ENCODE measurements at places on chromosomes 1 and 21.
A peak's percentile ranks its signal among the peaks of the same experiment; 100 is the strongest.

DNA sequence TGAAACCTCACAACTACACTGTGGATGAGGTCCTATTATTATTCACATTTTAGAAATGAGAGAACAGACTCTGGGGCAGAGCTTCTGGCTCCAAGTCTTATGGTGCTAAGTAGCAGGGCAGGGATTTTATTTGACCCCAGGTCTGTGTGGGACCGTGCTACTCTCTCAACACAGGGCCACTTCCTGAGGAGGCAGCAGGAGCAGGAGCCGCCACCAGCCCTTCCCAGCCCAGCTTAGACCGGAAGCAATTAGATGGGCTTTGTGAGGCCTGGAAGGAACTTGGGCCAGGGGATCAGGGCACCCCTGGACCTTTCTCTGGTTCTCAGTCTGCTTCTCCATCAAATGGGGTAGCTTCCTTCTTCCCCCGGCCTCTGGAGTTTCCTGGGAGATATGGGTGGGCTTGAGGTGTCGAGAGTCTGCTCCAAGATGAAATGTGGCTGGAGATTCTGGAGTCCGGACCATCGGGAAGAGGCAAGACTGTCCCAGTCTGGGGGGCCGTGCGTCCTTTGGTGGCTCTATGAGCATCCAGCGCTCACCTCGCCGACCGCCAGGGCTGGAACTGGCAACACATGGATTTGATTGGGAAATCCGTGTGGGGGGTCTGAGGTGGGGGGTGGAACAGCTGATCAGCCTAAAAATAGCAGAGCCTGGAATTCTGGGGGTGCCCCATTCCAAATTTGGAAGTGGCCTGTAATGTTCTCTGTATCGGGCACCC lies 136.8 kb downstream of the FOXD2 start:
- no peak for DNase-seq

GRCh38 chr21:42702720-42703119 lies 49.3 kb downstream of the PDE9A start:
- DNase-seq = no peak

DNA sequence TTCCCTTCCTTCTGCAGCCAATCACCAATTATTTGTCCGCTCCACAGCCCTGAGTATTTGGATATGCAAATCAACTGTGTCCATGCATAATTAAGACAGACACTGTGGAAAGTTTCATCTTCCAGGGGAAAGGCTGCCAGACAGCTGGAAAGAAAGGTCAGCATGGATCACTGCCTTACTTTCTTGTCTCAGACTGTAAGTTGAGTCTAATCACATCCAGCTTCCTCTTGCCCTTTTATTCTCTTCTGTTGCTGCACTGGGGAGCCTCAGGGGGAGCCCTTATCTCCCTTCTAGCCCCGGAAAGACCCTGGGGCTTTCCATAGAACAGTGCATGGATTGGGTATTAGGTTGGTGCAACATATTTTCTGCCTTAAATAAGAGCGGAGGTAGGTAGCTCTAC lies 182.9 kb downstream of the OMA1 start:
- no peak for DNase-seq

DNA sequence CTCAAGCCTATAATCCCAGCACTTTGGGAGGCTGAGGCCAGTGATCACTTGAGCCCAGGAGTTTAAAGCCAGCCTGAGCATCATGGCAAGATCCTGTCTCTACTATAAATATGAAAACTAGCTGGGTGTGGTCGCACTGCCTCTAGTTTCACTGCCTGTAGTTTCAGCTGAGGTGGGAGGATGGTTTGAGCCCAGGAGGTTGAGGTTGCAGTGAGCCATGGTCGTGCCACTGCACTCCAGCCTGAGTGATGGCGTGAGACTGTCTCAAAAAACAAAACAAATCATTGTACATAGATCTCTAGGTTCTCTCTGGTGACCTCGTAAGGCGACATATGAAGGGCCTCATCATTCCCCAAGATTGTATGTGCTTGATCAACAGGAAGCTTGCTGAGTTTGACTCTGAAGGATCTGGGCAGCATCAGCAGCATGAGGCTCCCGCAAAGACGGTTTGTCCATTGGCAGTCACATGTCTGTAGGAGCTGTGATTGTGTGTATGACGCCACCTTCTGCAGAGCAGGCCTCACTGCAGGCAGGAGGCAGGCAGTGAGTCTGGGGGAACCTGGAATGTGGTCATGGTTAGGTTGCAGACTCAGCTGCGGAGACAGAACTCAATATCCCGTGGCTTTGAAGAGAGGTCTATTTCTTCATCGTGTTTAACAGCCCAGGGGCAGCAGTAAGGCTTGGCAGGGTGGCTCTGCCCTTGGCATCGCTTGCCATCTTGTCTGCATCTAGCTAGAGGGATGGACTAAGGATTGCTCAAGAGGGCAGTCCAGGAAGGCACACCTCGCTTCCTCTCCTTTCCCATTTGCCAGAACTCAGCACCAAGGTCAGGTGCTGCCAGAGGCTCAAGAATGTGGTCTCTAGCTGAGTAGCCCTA lies 14.0 kb downstream of the ATP5PO start:
- no peak for DNase-seq

DNA sequence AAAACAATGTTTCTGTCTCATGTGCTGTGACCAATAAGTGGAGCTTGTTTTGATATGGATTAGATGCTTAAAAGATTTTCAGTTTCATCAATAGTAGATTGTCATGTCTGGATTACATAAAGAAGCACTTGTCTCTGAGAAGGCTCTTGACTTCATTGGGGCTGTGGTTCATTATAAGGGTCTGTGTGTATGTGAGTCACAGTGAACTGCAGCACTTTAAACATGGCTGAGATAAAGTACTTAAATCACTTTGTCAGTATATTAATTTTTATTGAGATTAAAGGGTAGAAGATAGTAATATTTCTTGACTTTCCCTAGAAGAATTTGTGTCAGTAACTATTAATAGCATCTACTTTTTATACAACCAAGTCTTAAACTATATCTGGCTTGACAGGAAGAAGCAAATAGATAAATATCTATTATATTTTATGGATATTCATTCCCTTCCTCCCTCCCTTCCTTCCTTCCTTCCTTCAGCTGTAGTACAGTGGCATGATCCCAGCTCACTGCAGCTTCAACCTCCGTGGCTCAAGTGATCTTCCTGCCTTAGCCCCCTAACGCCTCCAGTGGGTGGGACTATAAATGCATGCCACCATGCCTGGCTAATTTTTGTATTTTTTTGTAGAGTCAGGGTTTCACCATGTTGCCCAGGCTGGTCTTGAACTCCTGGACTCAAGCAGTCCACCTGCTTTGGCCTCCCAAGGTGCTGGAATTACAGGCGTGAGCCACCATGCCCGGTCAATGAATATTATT lies 48.8 kb downstream of the ZFYVE9 start:
- DNase-seq = no peak

DNA sequence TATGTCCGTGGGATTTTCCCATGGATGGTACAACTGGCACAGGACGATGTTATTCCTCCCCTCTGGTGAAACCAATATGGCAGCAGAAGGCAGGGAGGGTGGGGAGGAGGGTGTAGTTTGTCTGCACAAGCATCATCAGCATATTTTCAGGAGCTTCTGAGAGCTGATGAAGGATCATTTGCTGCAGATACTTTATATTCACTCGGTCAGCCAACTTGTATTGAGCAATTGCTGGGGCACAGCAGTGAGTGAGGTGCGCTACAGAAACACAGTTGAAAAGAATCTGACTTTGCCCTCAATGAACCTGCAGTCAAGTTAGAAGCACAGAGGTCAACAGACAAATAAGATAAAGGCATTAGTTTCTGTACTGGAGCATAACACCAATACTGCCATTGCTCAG lies 13.0 kb downstream of the PKP1 start:
- no peak for DNase-seq

DNA sequence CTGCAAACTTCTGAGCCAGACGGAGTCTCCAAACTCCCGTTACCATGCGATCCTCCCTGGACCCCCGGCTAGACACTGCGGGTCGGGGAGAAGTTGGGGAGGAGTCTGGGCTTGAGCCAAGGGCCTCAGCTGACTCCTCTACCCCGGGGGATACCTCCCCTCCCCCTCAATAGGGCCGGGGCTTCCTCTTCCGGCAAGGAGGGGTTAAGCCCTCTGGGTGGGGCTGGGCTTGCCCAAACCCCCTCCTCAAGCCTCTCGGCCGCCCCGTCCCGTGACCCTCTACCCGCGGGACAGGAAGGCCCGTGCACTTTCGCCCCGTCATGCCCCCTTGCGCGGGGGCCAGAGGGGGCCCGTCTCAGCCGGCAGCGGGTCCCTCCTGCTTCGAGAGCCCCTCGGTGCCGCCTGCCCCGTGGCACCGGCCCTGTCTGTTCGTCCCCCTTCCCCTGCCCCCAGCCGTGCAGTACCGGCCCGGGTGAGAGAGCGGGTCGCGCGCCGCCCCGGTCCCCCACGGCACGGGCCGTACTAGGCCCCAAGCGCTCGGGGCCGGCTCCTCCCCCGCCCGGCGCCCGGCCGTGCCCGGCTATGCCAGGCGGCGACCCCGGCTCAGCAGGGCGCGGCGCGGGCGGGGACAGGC lies 652 bp downstream of the ARL8A start:
- DNase-seq = no peak

DNA sequence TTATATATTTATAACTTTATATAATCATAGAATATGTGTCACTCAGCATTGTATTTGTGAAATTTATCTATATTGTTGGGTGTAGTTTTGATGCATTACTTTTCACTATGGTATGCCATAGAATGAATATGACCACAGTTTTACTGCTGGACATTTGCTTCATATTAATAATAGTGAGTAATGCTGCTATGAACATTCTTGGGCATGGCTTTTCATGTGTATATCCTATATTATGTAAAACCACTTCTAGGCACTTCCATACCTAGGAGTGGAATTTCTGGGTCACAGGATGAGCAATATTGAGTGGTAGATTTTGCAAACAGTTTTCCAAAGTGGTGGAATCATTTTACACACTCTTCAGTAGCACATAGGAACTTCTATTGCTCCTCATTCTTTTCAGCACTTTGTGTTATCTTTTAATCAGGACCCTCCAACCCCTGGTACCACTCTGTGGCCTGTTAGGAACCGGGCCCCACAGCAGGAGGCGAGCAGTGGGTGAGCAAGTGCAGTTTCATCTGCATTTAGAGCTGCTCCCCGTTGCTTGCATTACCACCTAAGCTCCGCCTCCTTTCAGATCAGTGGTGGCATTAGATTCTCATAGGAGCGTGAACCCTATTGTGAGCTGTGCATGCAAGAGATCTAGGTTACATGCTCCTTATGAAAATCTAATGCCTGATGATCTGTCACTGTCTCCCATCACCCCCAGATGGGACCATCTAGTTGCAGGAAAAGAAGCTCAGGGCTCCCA lies 56.0 kb upstream of the CNIH3 start:
- no peak for DNase-seq

GRCh38 chr1:48285525-48285924 lies 63.0 kb downstream of the SLC5A9 start:
- no peak for DNase-seq

GRCh38 chr1:248792342-248792741 lies 33.4 kb downstream of the SH3BP5L start:
- no peak for DNase-seq

- DNase-seq = no peak
Measured at GRCh38 chr1:61441723-61442262, 283.1 kb downstream of the TM2D1 start.

- DNase-seq = no peak
Measured at GRCh38 chr1:161905269-161905884, 118.3 kb downstream of the OLFML2B start.

- no peak for DNase-seq
Measured at GRCh38 chr1:83931658-83932253, 67.2 kb downstream of the TTLL7 start.

DNA sequence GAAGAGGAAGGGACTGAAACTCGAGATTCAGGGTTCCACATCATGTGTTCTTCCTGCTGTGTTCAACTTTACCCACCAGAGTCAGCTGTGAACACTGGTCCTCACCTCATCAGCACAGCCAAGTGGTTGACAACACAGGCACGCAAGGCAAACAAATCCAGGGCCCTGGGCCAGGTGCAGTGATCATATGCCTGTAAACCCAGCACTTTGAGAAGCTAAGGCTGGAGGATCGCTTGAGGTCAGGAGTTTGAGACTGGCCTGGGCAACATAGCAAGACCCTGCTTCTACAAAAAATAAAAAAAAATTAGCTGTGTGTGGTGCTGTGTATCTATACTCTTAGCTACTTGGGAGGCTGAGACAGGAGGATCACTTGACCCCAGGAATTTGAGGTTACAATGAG lies 8.4 kb upstream of the XKR8 start:
- DNase-seq = no peak

DNA sequence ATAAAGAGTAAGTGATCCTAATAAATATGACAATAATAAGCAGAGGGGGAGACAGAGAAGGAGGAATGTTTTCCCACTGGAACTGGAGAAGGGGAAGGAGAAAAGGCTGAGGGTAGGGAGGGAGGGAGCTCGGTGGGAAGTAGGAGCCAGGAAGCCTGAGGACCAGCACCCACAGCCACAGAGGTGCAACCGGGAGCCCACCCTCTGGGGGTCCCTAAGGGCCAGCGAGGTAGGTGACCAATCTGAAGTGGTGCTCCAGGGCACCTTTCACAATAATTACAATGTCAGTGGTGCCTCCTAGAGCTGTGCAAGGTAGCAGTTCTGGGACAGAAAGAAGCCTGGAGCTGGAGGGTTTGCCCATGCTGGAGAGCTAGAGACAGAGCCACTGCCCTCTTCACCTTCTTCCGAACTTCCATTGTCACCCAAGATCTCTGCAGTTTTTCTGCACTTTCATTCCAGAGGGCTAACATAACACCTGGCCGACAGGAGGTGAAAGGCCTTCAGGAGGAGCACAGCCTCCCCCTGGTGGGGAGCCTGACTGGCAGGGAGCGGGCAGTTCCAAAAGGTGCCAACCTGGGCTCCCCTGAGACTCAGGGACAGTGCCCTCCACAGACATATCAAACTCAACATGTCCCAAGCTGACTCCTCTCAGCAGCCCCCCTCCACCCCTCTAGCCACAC lies 4.1 kb upstream of the AHCYL1 start:
- no peak for DNase-seq

GRCh38 chr1:3821004-3821403 lies 24.7 kb upstream of the LRRC47 start:
- no peak for DNase-seq

GRCh38 chr1:203632941-203633340 lies 6.3 kb downstream of the ATP2B4 start:
- DNase-seq = no peak

DNA sequence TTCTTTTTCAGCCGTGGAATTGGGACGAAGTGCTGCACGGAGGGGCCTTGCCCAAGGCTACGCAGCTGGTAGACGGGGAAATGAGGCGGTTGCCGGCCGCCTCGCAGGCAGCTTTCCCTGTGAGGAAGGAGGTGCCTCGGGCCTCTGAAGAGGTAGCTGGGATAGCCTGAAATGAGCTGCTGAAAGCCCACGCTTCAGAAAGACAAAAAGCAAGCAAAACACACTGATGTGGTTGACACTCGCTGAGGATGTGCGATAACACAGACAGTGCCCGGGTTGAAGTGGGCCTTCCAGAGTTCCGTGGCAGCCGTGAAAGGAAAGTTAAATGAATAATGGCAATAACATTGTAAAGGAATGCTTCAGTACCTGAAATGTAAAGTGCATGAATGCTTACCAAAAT lies 47.2 kb downstream of the S1PR1 start:
- peak; percentile 26 for DNase-seq

Data from stimulated activated CD4-positive, alpha-beta T cell treated with anti-CD3 and anti-CD28 coated beads, Interleukin-12 subunit alpha, Interleukin-12 subunit beta, amount 100 ng/mL, for 48 hours (primary cell).